ENCODE measurements at places on chromosomes 6 and 20. TPM values are rescaled to one million over a fixed set of nuclear protein-coding genes. Genes with fewer than 3 reads are reported as not detected.

GRCh38 chr6:165746331-165746730 is 83.3 kb upstream of the PDE10A start:
- no peak for DNase-seq

GRCh38 chr6:73452107-73452461 is at the start of gene CGAS:
TSS of gene CGAS (minus strand) at chr6:73452297. CDS start at chr6:73452181, 116 bp downstream.
- peak; percentile 80 for DNase-seq

- DNase-seq: no peak
Measured at GRCh38 chr20:57577679-57578475, 17.0 kb downstream of the PCK1 start.

- DNase-seq: peak; percentile 27
Measured at GRCh38 chr20:40741507-40742106, 52.6 kb upstream of the MAFB start.

DNA sequence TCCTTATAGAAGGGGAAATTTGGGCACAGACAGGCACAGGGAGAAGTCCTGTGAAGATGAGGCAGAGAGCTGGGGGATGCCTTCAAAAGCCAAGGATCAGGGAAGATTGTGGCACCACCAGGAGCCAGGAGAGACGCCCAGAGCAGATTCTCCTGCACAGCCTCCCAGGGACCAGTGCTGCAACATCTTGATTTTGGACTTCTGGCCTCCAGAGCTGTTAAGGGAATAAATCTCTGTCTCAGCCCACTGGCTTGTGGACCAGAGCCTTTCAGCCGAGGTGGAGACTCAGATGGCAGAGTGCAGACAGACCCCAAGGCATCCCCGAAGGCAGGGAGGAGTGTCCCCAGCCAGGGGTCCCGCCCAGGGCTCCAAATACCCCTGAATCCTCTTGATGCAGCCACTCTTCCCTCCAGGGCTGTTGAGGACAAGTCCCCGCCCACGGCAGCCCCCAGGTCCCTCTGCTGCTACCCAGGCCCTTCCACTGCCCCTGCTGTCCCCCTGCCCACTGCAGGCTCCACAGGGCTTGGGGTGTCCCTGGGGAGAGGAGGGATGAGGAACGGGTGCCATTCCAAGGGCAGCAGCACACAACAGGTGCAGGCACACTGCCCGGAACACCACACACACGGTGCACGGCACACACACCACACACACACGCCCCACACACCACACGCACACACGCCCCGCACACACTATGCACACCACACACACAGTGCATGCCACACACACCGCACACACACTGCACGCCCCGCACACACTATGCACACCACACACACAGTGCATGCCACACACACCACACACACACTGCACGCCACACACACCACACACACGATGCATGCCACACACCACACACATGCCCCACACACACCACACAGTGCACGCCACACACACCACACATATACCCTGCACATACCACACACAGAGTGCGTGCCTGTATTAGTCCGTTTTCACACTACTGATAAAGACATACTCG is 311.4 kb downstream of the TAF4 start:
- DNase-seq: no peak

- no peak for DNase-seq
Measured at GRCh38 chr6:90158936-90159335, 137.7 kb downstream of the BACH2 start.

GRCh38 chr6:53801022-53801421 is 6.2 kb downstream of the LRRC1 start:
- no peak for DNase-seq

DNA sequence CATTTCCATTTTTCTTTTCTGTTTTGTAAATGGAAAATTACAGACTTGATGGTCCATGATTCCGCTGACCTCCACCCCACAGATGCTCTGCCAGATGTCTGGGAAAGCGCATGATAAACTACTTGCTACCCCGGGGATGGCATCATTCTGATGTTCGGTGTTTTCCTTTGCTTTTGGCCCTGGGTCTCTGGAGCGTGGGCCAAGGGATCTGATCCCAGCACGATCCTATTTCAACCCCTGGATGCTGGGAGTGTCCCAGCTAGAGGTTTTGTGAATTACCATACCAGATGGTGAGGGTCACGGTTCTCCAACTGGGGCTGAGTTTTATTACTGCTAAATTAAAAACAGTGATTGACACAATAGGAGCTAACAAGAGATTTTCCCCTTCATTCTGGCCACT is 25.2 kb upstream of the MYLIP start:
- DNase-seq: peak; percentile 13

Gene GMPR
- total RNA-seq: 123 TPM

Data from heart right ventricle (tissue), 16 donors.